Hematopoietic multipotent progenitor cell treated with erythropoietin and hydrocortisone succinate and interleukin-3 and kit ligand, for 4 days (in vitro differentiated cells): ENCODE measurements at places on chromosomes 11 and 22.

- no peak for DNase-seq
These were observed 53.1 kb upstream of the NAV2 start for GRCh38 chr11:19659529-19659928.

DNA sequence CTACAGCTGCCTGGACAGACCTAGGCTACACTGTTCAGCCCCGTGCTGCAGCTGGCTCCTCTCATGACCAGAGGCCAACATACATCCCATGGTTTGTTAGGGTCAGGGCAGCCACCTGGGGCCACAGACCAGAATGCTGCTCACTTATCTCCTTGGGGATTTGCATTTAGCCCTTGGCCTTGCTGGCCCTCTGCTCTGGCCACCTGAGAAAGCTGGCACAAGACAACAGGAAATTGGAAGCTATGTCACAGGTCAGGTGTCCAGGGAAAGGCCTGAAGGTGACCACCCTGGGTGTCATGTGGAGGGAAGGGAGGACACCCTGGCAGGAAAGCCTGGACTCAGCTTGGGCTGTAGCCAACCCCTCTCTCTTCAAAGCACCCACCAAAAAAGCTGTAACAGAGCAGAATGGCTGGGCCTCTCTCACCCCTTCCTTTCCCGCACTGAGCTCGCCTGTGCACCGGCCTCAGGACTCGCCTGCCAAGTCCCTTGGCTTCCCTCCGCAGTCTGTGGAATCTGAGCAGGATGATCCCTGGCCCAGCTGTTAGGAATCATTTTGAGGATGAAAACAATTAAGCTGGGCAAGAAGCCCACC, 86.3 kb downstream of the SNX19 start:
- DNase-seq: no peak

DNA sequence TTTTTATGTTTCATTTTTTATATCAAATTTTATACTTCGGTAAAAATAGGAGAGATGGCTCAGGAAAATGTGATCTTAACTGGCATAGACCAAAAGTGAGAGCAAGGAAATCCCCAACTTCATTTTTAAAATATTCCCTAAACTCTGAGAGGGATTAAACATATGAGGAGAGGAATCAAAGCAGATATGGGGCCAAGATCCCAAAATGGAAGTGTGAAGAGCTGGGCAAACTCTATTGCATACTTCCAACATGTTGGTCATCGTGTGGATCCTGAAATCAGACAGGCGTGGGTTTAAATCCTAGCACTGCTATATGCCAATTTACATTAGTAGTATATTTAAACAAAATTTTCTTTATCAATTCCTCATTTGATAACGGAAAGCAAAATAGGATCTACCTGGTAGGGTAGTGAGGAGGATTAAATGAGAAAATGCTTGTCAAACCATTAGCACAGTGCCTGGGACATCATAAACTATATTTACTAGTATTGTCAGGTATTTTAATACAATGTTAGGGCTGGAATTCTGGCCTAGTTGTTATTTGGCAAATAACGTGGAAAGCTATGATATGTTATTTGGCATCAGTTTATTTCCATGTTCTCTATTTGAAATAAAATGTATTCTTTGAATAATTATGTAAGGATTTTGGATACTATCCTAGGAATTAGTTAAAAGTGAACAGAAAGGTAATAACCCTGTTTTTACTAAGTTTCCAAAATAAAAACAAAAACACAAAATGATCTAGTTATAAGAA, 392.8 kb upstream of the CCDC90B start:
- DNase-seq: no peak

DNA sequence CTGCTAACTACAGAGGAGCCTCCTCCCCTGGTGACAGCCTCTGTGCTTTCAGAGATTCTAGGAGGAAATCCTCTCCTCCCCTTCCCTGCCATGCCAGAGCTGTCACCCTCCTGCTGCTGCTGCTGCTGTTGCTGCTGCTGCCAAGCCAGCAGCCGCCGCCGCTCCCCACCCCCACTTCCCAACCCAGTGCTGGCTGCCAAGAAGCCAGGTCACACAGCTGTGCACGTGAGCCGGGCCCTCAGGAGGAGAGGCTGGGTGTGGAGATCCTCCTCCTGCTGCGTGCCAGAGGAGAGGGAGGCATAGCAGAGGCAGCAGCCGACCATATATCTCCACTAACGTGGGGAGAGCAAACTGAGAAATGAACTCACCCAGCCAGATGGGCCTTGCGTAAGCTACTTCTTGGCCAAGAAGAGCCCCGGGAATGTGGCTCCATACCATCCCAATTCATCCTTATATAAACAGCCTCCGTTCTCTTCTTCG, 12.4 kb downstream of the CRY2 start:
- DNase-seq: no peak

- no peak for DNase-seq
These were observed 139.8 kb downstream of the ELP4 start for GRCh38 chr11:31649129-31649966.

GRCh38 chr11:16871368-16871767, 132.9 kb downstream of the C11orf58 start:
- no peak for DNase-seq

DNA sequence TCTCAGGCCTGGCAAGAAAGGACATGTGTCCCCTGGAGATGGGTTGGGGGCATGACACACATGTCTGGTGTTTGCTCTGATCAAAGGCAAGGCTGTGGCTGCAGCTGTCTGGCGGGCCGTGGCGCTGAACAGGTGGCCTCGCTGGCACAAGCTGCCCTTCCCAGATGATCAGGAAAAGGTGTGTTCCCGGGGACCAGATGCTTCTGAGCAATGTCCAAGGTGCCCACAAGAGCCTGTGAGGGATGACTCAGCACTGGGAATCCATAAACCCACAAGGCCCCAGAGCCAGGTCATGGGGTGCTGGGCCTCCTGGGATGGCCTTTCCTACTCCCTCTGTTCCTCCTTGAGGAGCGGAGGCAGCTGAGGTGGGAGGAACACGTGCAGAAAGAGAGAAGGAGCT, 9.7 kb upstream of the LRP5 start:
- no peak for DNase-seq

DNA sequence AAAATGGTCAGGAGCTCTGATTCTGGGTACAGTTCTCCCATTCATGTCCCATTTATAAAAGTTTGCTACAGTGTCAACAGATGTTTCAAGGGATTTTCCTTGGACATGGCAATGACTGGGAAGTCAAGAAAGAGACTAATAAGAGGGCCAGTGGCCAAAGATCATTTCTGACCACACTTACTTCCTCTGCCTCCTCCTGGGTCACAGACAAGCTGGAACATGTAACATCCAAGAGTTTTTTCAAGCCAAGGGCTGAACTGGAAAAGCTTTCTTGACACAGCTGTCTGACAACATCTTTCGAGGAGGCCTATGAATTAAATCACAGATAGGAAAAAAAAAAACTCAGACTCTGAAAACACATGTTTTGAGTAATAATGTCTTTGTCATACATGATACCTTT, 8.7 kb downstream of the COMMD9 start:
- no peak for DNase-seq

DNA sequence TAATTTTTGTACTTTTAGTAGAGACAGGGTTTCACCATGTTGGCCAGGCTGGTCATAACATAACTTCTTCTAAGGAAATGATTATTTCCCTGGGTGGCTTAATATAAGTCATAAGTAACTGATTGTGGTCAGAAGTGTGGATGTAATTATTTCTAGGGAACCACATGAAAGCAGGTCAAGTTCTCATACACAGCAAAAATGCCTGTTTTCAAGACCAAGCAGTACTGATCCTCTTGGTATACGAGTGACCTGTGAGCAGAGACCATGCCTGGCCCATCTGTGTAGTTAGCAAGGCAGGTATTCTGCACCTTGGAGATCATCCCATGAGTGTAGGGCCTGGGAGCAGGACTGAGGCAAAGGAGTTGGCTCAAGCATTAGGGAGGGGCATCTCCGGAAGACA, 32.5 kb upstream of the NUCB2 start:
- peak; percentile 21 for DNase-seq

DNA sequence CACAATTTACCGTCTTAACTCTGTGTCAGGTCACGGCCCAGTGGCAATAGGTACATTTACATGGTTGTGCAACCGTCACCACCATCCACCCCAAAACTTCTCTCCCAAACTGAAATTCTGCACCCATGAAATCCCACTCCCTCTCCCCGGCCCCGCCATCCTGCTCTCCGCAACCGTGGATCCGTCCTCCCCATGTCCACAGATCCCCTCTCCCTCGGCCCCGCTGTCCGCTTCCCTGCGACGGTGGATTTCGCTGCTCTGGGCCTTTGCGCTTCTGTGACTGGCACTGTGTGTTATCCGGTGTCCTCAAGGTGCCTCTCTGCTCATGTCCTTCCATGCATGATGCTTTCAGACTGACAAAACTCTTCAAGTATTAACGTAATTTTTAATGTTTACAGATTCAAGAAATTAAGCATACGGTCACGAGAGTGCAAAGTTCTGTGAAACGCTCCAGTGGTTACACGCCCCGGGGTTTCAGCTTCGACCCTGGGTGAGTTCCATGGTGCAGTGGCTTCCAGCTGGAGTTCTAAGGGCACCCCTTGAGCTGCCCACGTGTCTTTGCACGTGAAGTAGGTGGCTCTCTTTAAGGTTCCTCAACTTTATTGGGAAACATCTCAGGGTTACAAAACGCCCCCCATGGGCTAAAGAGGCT, 76.4 kb downstream of the KCNQ1 start:
- no peak for DNase-seq

DNA sequence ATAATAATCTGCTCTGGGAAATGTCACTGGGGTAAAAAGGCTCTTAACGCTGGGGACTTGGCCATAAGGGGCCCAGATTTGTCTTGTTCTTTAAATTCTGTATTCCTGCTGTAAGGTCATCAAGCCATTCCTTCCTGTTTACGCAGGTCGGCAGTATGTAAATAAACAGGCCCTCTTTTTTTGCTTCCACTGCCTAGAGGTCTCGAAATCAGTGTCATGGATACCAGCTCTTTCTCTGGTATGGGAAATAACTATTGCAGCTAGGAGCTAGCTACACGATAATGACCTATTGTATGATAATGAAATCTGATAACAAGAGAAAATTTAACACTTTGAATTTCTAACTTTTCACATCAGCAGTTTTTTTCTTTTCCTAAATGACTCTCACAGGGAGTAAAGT, 209.2 kb upstream of the NARS2 start:
- DNase-seq: no peak

GRCh38 chr11:79291948-79292347, 148.9 kb downstream of the TENM4 start:
- DNase-seq: no peak

- DNase-seq: no peak
These were observed 347.8 kb downstream of the CNTN5 start for GRCh38 chr11:99368583-99368982.

- no peak for DNase-seq
These were observed 14.6 kb downstream of the POU2AF1 start for GRCh38 chr11:111364503-111364902.

- DNase-seq: peak; percentile 84
These were observed 6.6 kb upstream of the ARAP1 start for GRCh38 chr11:72758690-72759389.

- DNase-seq: no peak
These were observed 3.5 kb upstream of the FOXRED2 start for GRCh38 chr22:36510384-36510783.

DNA sequence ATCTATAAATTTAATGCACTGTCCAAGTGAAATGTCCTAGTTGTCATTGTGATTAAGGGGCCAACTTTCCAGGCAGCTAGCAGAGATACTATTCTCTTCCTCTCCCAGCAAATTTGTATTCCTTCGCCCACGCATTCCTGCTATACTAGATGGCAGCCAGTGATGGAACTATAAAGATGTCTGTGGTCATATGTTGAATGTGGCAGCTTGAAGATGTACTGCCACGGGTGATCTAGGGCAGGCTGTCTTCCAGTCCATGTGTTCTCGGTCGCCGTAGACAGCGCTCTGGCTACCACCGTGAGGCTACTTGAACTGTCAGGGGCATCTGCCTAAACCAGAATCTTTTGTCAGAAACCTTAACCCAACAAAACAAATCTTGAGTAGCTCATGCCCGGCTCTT, 8.3 kb upstream of the SIDT2 start:
- no peak for DNase-seq

- no peak for DNase-seq
These were observed 52.1 kb downstream of the GDPD4 start for GRCh38 chr11:77249427-77249826.

GRCh38 chr22:27810609-27811151, 9.1 kb upstream of the MN1 start:
- no peak for DNase-seq

- no peak for DNase-seq
These were observed 28.2 kb upstream of the SLC22A12 start for GRCh38 chr11:64562723-64563351.

DNA sequence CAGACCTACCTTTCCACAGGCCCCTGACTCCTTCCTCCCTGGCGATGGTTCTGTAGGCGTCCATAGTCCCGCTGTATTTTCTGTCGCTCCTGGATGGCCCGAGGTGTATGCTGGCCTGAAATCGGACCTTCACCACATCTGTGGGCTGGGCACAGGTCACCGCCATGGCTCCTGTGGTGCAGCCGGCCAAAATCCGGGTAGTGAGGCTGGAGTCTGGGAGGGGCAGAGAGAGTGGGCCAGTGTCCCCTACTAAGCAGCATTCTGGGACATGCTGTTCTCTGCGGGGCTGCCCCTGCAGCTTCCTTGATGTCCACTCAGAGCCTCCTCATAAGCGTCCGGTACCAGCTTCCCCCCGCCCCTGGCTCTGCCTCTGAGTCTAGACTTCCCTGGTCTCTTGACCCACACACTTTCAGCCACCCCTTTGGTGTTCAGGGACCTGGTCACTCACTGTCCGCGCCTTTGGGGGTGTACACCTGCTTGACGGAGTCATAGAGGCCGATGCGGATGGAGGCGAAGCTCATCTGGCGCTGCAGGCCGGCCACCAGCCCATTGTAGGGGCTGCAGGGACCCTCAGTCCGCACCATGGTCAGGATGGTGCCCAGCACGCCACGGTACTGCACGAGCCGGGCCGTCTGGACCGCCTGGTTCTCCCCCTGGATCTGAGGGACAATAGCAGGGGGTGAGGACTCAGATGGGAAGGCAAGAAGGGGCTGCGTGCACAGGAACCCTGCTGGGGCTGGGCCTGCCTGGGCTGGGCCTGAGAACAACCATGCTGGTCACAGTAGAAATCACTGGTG, 3.0 kb downstream of the UCP3 start:
- DNase-seq: no peak

DNA sequence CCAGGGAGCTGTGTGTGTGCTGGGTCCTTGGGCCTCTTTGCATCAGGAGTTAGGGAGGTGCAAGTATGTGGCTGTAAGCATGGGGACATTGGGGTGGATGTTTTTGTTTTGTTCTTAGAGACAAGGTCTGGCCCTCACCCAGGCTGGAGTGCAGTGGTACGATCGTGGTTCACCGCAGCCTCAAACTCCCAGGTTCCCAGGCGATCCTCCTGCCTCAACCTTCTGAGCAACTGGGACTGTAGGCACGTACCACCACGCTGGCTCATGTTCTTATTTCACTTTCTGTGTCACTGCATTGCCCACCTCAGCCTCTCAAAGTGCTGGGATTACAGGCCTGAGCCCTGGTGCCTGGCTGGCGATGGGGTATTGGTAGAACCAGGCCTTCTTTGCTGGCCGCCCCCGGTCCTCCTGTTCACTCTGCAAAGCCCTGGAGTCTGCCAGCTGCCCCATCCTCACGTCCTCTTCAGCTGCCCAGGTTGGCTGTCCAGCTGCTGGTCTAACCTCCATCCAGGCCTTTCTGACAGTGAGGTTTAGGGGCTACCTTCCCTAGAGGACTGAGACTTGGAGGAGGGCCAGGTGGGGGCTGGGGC, 851 bp upstream of the GRAMD4 start:
- peak; percentile 52 for DNase-seq

- DNase-seq: no peak
These were observed 3.3 kb upstream of the DIXDC1 start for GRCh38 chr11:111933872-111934271.

- no peak for DNase-seq
These were observed 12.4 kb upstream of the TBX1 start for GRCh38 chr22:19748139-19748538.
